ENCODE measurements at places on chromosomes 5 and 9.

DNA sequence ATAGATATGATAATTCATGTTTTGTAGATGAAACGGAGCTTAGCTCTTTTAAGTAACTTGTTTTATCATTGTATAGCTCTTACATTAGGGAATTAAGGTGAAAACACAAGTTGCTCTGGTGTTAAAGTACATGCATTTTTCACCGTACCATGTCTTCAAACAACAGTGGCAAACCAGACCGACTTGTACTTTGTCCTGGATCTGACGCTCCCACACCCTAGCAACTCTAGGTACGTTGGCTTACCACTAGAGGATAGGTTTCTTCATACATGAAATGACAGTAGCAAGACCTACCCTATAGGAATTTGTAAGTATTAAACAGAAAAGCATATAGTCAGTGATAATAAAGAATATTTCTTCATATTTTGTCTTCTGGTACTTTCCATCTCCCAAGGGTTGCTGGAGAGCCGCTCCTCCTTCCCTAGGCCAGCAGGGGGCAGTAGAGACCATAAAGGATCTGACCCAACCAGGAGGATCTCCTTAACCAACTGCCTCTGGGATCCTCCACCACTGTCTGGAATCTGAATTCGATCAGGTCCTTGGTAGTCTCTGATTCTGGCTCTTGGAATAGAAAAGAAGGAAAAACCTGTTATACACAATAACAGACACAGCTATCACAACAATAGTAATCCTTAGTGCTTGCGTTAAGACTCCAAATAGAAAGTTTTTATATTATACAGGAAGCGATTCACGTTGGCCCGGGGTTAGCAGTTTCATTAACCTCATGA, 136.7 kb downstream of the CAVIN4 start:
- DNase-seq = peak; percentile 55

GRCh38 chr5:88826646-88827585, 56.1 kb downstream of the MEF2C start:
- peak; percentile 53 for DNase-seq

DNA sequence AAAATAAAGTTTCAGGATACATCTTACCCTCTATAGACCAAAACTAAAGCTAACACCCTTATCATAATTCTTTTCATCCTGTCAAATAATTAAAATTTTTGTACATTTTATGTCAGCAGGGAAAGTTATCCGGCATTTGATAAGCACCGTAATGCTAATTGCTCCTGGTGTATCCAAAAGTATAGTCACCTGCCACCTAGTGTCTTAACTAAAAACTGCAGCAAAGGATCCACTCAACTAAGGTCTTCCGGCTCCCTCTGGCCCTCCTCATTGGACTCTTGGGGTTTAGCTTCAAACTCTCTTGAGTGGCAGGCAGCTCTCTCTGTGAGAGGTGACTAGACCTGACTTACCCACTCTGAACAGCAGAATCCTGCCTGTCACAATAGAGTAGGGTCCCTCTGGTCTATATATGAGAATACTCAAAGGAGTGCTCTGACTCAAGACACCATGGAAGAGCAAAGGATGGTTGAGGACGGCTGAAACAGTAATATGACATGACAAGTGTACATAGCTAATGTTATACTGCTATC, 60.4 kb upstream of the CAST start:
- DNase-seq = peak; percentile 71

DNA sequence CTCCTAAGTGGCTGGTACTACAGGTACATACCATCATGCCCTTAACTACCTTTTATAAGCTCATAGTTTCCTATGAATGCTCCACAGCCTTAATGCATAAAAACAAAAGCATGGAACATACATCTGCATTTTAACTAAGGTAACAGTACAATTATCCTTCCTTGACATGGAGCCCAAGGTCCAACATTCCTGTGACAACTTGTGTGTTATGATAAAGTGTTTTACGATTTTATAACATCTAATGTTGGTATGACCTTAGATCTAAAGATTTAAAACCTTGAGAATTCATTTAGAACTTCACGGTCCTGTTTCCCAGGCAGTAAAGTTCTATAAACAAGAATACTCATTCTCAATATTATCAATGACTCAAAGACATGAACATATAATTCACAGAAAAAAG, 43.1 kb downstream of the GNG10 start:
- DNase-seq = no peak

DNA sequence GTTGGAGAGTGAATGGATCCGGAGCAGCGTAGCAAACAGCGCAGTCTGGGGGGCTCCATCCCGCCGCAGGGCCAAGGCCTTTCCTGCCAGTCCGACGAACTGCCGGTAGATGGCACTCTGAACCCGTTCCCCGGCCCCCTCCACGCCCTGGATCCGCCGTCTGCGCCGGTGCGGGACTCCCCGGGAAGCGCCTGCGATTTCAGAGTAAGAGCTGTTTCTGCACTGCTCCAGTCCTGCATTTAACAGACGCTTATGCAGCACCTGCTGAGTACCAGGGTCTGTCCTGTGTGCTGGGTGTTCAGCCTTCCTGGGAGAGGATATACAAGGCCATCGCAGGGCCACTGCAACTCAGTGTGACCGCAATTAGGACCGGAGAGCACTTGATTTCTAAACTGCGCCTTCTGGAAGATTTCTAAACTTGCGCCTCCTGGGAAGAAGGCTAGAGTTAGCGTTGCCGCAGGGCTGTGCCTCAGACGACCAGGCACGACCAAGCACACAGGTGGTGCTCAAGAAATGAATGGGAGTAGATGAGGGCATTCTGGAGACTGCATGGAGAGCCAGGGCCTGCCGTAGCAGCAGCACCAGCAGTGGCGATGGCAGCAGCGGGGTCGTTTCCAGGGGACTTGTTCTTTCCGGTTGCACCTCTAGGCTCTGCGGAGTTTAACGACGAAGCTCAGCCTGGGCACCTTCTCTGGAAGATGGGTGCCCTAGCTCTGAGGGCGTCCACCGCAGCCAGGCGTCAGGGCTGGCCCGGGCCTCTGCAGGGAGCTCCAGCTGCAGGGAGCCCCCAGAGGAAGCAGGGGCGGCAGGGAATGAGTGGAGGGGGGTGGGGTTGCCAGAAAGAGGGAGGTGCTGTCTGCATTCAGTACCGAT, 14.3 kb upstream of the TIFAB start:
- peak; percentile 64 for DNase-seq

DNA sequence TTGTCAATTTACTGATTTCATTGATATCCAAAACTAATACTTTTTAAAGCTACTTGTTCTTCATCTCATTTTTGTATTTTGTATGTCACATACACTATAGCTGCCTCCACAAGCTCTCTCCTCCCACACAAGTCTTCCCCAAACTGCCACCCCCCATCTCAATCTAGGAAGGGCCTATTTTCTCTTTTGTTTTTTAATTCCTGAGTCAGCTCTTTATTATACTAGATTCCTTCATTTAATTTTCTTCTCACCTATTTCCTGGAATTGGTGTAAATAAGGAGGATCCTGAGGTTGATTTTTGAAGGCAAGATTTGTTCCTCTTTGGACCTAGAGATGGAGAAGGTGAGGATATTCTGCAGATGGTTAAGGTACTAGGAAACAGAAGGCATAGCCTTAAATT, 277.4 kb downstream of the GABRB2 start:
- no peak for DNase-seq

All from fibroblast of skin of scalp (primary cell).